ENCODE measurements at places on chromosomes 11 and 22.

GRCh38 chr11:69362315-69362714 lies 68.4 kb downstream of the MYEOV start:
- DNase-seq: no peak

DNA sequence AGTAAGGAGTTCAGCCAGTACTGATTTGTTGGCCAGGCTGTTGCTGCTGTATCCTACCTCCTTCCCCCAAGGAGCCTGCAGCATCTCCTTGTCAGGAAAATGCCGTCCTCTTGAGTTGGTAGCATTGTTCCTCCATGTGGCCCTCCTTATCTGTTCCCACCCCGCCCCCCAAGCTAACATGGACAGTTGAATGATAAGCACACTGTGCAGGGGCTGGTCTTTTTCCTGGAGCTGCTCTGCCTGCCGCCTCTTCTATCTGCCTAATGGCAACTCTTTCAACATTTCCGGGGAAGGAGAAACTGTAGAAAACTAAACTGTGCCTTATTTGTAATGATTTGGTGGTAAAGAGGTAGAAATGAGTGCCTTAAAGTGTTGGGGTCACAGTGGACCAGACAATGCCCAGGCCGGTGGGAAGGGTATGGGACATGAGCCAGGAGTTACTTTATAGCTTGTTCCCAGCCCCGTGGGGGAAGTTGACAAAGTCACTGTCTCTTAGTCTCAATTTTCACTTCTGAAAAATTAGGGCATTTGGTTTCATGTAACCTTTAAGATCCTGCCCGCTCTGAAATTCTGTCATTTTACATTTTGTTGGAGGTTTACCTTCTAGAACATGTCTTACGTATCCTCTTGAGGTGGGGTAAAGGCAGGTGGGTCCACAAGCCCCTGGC lies 4.5 kb downstream of the FAM118A start:
- no peak for DNase-seq

DNA sequence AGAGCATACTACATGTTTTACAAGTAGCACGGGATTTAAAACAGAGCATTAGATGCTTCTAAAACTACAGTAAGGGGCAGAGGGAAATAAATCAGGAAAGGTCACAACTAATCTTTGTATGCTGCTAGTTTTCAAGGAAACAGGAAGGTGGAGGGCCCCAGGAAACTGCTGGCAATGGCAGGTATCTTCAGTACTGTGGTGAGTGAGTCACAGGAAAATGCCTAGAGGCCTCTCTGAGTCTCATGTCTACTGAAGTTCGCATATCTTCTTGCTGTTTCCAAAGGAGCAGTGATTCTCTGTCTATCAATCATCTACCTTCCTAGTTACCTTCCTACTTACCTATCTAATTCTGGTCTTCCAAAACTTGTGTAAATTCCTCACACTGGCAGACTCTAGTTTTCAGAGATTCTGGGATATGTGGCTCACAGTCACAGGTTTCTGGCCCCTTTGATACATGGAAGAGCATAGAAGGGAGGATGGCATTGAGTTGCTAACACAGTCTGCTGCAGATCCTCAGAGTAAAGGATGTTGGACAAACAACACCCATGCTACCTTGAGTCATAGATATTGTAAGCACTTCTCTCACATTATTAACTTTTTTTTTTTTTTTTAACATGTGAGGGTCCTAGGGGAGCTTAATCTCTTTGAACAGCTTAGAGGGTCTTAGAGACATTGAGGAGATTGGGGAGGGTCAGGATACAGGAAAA lies 58.8 kb upstream of the SYN3 start:
- DNase-seq: no peak

DNA sequence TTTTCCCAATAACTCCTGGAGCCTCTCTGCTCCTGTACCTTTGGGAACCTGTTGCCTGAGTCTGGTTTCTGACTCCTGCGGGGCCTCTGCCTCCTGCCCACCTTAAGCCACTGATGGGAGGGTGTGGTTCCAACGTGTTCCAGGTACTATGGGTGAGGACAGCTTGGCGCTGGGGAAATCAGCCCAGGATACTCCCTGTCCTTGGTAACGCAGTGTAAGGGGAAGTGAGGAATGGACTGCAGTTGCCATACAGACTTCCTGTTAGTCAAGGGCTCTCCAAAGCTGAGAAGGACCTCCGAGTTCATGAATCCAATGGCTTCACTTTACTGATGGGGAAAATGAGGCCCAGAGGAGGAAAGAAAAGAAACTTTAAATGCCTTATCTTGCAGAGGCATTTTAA lies 1.2 kb upstream of the MARK2 start:
- no peak for DNase-seq

DNA sequence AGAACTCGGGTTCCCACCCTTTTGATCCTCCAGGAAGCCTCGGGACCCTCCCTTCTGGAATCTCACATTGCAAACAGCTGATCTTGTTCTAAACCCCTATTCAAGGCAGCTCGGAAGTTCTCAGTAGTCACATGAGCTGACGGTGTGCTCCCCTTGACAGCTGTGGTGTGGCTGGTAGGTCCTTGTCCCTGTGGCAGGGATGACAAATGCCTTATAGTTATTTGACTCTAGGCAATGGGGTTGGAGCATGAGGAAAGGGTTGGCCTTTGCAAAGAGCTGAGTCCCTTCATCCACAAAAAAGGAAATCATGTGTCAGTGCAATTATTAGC lies 23.6 kb downstream of the EIF4G2 start:
- no peak for DNase-seq

GRCh38 chr11:132062031-132062430 lies 691.6 kb downstream of the NTM start:
- no peak for DNase-seq

DNA sequence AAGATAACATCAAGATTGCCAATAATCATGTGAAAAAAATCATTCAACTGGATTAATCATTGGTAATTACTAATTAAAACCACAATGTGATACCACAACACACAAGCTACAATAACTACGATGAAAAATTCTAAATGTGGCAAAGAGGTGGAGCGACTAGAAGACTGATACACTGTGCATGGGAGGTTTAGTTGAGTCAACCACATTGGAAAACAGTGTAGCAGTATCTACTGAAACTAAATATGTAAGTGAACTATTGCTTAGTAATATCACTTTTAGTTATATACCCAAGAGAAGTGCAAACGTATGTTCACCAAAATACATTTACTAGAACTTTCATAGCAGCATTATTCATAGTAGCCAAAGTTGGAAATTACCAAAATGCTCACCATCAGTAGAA lies 359.9 kb downstream of the ETS1 start:
- DNase-seq: no peak

All from activated T-helper 1 cell treated with anti-CD3 and anti-CD28 coated beads, Interleukin-2, amount 50 U/mL, for 16 hours (primary cell).